Jurkat, Clone E6-1 (cell line): ENCODE measurements at places on chromosomes 4 and X.

DNA sequence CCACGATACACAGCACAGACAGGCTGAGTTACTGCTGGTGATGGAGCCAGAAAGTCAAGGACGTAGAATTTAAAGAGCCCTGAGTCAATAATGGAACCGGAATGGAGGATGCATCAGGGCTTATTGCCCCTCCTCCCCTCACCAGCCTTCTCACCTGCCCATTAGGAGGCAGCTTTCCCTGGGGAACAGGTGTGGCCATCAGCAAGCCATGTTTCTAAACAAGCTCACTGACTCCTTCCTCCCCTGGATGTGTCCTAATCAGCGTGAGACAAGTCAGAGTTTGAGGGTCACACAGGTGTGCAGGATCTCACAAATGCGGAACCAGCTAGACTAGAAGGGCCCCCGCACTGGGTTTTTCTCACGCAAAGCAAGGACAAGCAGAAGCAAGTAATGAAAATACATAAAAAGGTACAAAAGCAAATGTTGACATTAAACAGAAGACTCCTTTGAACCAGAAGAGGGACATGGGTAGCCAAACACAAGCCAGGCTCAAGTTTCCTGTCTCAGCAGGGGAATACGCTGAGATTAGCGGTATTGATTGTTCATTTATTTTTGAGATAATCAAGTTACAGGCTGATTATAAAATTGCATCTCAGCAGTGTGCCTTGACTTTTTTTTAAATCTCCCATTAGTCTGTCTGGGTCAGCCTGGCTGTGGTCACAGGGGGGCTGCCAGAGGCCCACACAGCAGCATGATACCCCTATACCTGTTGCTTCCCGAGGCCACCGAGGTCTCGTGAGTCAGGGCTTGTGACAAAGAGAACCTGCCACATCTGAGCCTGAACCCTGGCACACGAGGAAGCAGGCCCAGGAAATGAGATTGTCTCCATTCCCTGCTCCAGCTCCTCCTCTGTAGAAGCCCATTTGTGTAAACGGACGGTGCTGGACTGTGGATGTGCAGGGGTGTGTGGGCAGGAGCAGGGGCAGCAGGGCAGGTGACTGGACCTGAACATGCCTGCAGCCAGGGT, 37.4 kb downstream of the CCKAR start:
- DNase-seq, result no peak

DNA sequence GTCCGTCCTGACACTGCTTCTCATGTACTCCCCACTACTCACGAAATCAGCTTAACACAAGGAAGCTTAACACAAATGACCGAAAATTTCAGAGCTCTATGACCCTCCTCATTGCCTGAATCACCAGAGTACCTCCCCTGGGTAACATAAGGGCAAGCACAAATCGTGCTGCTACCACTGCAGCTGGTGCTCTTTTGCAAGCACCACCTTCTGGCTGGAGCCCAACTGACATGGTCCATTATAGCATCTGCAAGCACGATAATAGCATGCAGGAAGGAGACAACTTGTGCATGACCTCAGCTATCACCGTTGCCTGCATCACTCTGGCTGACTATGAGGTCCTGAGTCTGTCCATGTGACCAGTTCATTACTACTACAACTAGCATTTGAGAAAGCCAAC, 308.0 kb downstream of the TEX13C start:
- DNase-seq, result no peak

- no peak for DNase-seq
Observed at GRCh38 chr4:40173470-40173875, 23.4 kb upstream of the RHOH start.

- DNase-seq, result no peak
Observed at GRCh38 chr4:77153006-77153405, 4.0 kb upstream of the CCNG2 start.
